NCI-H226 (cell line): ENCODE measurements at places on chromosomes 11 and 22.

GRCh38 chr11:3855808-3856491, 486 bp downstream of the STIM1 start:
- DNase-seq = no peak

DNA sequence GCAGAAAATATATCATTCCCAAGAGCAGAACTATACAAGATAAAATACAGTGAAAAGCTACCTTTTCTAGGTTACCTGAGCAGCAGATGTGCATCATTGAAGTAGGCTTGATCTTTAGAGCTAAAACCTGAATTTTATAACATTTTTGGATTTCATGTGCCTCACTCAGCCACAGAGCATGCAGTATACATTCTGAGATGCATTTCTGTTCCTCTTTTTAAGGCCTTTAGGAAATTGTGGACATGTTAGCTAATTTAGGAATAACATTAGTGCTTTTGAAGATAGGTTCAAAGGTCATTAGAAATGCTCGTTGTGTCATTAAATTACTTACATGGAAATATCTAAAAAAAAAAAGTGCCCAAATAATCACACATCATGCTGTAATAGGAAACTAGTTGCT, 230.6 kb upstream of the PDGFD start:
- no peak for DNase-seq

DNA sequence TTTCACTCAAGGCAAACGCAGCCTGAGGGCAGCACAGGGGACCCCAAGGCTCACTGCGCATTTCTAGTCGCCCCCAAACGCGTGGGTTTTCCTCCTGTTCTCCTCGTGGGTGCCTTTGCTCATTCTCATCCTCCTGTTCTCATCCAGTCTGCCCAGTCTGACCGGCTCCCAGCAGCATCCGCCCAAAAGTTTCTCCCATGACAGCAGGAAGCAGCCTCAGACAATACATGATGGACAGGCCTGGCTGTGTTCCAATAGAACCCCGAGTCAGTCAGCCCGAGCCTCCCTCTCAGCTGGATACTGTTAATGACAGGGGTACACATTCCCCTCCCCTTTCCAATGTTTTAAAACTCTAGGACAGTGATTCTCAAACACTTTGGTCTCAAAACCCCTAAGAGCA, 22.5 kb upstream of the KRTAP5-7 start:
- DNase-seq = no peak

DNA sequence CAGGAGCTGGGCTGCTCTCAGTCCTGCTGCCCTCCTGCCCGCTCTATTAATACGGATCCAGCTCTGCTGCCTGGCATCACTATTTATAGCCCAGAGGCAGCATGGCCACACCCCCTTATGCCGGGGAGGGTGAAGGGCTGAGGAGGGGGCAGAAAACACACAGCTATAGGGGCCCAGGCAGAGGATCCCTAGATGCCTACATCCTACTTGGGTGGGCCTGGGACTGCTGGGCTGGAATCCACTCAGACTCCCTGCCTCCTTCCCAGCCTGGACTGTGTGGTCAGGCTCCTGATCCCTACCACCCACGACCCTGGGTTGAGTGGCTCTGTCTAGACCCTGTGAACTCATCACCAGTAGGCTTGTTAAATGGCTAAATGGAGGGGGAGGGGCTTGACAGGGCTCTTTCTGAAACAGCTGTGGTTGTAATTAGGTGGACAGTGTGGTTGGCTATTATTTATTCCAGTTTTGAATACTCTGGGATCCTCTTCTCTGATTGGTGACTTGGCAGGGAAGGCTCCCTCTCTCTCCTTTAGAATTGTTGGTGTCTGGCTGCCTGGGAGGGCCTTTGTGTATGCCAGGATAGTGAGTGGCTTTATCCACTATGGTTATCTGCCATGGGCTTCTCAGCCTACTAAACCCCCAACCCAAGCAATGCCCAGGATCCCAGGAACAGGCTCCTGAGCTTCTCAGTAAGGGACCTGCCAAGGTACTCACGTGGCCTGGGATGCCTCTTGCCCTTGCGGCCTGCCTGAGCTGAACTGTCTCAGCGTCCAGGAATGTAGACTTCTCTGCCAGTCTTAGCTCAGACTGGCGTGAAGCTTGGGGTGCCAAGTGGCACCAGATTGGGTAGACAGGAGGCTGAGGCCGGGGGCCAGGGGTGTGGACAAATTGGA, 15.2 kb downstream of the PHLDB1 start:
- DNase-seq = peak; percentile 98

DNA sequence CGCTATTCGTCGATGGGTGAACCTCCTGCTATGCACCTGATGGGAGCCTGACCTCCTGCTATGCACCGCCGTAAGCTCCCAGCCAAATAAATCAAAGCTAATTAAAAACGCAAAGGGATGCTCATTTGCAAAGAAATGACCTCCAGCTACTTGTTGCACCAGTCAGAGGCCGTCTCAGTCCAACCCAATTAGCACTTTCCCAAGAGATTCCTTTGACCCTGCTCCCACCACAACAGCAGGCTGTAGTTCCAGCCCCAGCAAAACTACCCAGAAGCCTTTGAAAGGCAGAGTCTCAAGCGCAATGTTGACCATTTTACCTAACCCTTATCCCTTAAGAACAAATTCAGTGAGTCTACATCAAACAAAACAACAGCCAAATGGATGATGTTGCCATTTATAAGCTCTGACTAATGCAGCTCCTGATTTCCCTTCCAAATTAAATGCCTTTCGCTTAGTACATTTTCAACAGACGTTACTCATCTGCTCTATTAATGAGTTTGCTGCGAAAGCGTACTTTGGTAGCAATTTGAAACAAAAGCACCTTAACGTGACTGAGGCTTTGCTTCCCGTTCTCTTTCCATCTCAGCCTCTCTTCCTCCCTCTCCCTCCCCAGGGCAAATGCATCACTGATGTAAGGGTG, 17.2 kb upstream of the BSX start:
- DNase-seq = no peak

DNA sequence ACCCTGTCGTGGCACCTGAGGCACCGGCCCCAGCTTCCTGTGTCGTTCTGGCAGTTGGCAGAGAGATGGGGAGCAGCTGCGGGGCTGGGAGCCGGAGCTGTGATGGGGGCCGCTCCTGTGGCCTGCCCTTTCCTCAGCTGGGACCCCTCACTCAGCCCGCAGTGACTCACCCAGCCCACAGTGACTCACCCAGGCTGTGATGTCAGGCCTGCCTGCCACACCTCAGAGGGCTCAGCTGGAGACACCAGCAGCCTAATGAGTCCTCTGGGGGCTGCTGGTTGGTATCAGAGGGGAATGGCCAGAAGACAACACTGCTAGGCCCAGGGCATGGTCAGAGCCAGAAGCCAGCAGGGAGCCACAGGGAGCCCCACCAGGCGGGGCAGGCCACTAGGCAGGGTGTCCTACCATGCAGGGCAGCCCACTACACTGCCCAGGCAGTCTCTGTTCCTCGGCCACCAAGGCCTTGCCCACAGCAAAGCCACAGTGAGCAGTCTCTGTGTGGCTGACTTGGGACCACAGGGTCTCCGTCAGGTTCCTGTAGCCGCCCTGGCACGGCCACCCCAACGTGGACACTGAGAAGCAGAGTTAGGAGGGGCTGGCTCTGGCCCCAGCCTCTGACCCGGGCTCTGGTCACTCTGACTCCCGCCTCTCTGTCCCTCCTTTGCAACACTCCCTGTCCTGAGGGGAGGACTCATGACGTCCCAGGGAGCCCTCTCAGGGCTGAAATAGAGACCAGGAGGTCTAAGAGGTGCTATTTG, 4.2 kb upstream of the FXYD2 start:
- DNase-seq = peak; percentile 58

DNA sequence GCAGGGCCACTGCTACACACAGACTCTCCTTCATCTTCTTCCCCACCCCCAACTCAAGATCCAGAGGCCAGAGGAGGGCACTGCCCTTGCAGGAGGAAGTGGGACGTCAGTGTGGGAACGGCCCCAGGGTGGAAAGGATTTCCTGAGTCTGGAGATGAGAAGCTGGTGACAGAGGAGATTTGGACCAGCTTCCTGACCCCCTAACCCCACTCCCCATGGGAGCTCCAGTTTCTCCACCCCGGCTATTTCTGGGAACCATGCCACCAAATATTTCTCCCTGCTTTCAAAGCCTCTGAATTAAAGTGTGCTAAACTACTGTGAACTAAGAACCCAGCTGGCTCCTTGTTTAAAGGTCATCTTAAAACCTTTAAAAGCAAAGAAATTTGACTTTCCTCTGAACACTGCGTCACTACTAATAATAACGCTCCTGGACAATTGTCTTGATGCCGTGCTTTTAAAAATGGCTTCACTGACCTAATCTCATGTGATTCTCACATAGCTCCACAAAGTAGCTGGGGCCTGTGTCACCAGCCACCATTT, 46.6 kb downstream of the CWC15 start:
- DNase-seq = peak; percentile 72

GRCh38 chr11:132185726-132186592, 815.5 kb downstream of the NTM start:
- DNase-seq = no peak

DNA sequence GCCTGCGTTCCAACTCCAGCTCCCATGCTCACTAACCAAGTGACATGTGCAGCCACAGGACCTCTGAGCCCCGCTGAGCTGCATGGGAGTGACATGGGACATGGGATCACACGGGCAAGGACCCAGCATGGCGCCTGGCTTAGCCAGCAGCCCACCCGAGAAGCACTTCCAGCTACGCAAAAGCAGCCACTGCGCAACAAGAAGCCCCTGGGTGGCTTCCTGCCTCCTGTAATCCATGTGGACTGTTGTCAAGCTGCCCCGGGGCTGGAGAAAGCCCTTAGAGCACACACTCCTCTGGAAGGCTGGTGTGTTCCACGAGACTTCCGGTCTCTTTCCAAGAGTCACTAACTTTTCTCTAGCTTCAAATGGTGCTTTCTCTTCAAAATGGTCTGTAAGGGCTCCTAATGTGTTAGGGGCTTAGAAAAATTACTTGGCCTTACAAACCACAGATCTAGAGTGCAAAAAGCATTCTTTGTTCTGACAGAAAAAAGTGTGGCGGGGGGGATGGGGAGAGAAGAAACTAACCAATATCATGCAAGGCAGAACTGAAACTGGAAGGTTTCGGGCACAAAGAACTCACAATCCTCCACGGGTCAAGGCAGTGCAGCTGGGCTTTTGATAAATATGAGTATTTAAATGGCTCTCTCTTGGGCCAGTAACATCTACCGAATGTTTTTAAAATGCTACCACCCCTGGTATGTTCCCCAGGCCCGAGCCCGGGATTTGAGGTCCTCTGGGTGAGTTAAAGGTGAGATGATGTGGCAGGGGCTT, 5.5 kb downstream of the C11orf24 start:
- no peak for DNase-seq

GRCh38 chr11:20771681-20772080, 102.3 kb downstream of the NELL1 start:
- no peak for DNase-seq

GRCh38 chr11:83292709-83293456, 6.7 kb upstream of the CCDC90B start:
- DNase-seq = peak; percentile 21

- no peak for DNase-seq
Measured at GRCh38 chr11:67281552-67282150, 7.5 kb upstream of the ANKRD13D start.

DNA sequence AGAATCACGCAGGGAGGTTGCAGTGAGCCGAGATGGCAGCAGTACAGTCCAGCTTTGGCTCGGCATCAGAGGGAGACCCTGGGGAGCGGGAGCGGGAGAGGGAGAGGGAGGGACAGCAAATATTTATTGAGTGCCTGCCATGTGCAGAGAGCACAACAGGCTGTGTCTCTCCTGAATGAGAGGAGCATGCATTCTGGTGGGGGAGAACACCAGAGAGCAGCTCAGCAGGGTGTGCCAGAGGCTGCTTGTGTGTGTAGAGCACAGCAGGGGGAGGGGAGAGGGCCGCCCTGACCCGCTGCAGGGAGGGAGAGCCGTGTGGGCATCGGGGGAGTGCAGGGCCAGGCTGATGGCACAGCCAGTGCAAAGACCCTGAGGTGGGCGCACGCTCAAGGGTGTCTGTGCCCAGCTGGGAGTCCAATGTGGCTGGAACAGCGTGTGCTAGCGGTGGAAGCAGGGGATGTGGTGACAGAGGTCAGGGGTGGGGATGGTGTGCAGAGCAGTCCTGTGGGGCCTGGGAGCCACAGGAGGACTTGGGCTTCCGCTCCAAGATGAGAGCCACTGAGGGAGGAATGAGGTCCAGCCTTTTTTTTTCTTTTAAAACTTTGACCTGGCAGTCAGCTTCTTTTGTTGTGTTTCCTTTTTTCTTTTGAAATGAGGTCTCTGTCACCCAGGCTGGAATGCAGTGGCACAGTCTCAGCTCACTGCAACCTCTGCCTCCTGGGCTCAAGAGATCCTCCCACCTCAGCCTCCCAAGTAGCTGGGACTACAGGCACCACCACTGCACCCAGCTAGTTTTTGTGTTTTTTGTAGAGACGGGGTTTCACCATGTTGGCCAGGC, 12.0 kb downstream of the PPIL2 start:
- DNase-seq = no peak

DNA sequence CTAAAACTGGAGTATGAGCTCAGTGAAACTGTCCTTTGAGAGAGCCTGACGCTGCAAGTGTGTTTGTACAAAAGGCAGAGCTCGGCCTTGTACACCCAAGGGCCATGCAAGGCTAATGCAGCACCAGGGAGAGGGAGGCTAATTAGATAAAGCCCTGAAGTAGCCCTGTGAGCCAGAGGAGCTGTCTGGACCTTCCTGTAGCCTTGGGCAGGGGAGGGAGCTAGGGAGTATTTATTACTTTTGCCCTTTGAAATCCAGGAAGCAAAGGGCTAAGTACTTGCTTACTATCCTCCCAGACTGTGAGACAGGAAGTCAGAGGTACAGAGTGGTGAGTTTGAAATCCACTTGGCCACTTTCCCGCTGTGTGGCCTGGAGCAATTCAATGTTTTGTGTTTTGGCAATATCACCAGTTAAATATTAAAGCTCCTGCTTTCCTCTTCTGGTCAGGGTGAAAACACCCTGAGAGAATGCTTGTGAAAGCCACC, 10.2 kb upstream of the LDHA start:
- peak; percentile 94 for DNase-seq

GRCh38 chr11:57815877-57816276, 54.3 kb downstream of the CTNND1 start:
- DNase-seq = no peak

- peak; percentile 24 for DNase-seq
Measured at GRCh38 chr22:45208993-45209838, 31.5 kb downstream of the KIAA0930 start.

GRCh38 chr11:112778091-112778876, 182.9 kb upstream of the NCAM1 start:
- no peak for DNase-seq

GRCh38 chr11:14789879-14790484, 102.0 kb downstream of the CYP2R1 start:
- DNase-seq = no peak

- DNase-seq = peak; percentile 77
Measured at GRCh38 chr11:107116358-107116757, 98.1 kb upstream of the GUCY1A2 start.

- no peak for DNase-seq
Measured at GRCh38 chr11:13094930-13095687, 86.0 kb downstream of the RASSF10 start.

DNA sequence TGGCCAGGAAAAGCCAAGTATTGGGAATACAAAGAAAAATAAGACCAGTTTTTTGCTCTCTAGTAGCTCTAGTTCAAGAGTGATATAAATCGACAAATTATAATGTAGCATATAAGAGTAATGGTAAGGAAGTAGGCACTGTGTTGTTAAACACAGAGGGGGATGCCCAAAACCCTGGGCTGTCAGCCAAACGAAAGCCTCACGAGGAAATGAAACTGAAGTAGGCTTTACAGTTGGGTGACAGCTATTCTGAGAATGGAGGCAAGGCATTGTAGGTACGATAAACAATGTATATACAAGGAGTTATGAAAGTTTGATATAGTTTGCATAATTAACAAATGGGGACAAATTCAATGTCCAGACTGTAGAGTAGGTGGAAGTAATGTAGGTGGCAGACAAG, 176.4 kb downstream of the FAM181B start:
- DNase-seq = no peak
